NCI-H526 (cell line): ENCODE measurements at places on chromosomes 1 and 21.

- DNase-seq: no peak
Measured at GRCh38 chr1:207405814-207406213, 48.3 kb upstream of the CR2 start.

- peak; percentile 70 for DNase-seq
Measured at GRCh38 chr1:29303201-29304024, 67.1 kb downstream of the PTPRU start.

- DNase-seq: no peak
Measured at GRCh38 chr1:198671136-198671535, 32.3 kb downstream of the PTPRC start.

DNA sequence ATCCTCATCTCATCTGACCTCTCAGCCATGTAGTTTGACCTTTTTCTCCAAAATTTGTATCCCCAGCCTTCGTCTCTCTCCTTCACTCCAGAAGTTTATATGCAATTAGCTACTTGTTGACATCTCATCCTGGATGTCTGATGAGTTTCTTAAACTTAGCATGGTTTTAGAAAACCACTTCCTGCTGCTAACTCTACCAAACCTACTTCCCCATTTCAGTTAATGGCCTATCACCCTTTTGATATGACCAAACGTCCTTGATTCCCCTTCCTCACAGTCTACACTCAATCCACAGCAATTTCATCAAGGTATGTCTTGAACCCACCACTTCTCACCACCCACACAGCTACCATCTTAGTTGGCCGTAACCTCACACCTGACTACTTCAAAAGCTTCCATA lies 121.9 kb downstream of the LRRC40 start:
- DNase-seq: no peak

DNA sequence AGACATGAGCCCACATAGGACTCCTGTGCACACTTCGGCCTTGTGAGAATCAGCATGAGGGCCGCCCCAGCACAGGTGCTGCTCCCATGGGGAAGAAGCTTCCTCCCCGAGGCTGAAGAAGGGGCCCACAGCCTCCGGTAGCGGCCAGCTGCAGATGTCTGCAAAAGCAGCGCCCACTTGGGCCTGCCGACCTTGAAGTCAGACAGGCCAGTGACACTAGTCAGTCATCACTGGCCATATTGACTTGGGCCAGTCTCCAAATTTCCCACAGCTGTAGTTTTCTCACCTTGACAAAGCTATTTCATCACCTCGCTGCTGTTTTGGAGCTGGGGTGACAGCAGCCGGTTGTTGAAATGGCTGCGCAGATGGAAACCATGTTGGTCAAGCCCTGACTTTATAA lies 83.0 kb downstream of the RIPK4 start:
- DNase-seq: no peak

GRCh38 chr1:228361314-228362140 lies 45.1 kb downstream of the TRIM11 start:
- no peak for DNase-seq

- no peak for DNase-seq
Measured at GRCh38 chr1:239761509-239761908, 330.2 kb upstream of the FMN2 start.

GRCh38 chr1:30907481-30908315 lies 860 bp downstream of the SDC3 start:
- DNase-seq: peak; percentile 74

GRCh38 chr1:173330149-173330951 lies 123.2 kb upstream of the TNFSF4 start:
- peak; percentile 28 for DNase-seq

GRCh38 chr21:45818904-45819285 lies 162.7 kb upstream of the COL6A1 start:
- no peak for DNase-seq

GRCh38 chr1:88751714-88752113 lies 67.6 kb downstream of the PKN2 start:
- no peak for DNase-seq

DNA sequence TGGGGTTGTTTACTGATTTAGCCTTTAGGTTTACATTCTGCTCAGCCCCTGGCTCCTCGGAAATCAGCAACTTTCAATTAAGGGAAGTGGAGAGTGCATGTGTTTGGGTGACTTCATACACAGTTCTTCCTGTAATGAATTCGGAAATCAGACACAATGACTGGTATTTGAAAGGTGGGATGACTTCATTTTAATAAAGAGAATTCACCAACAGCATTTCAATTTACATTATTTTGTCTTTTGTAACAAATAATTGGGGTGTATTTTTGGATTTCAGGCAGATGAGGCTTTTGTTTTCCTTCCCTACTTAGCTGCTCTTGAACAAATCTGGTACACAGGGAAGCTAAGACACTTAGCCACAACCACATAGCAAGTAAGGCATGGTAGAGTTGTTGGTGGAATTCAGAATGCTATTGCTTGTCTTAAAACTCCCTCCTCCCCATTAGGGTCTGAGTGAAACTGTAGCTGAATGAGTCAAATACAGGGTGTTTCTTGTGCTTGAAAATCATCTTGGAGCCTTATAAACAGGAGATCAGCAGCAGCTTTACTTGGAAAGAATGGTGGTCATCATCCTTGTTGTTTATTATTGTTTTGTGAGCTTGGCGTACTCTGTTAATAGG lies 917 bp downstream of the STX12 start:
- DNase-seq: no peak

DNA sequence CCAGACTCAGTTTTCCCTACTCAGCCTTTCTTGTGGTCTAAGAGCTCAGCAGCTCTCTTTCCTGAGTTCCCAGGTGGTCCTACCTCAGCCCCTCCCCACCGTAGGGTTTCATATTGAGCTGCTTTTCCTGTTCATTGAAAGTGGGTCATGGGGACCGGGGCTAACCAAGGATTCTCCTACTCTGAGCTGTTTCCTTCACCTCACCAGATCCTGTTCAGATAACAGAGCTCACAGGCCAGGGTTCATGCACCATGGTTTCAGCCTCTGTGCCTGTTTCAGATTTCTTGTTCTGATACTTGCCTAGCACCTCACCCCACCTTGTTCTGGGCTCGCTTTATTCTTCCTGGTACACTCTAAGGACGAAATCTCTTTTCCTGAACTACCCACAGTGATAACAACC lies 8.5 kb downstream of the UBQLN4 start:
- DNase-seq: no peak
